T-cell (primary cell): ENCODE measurements at places on chromosomes 7 and 10.
A peak's percentile ranks its signal among the peaks of the same experiment; 100 is the strongest.

DNA sequence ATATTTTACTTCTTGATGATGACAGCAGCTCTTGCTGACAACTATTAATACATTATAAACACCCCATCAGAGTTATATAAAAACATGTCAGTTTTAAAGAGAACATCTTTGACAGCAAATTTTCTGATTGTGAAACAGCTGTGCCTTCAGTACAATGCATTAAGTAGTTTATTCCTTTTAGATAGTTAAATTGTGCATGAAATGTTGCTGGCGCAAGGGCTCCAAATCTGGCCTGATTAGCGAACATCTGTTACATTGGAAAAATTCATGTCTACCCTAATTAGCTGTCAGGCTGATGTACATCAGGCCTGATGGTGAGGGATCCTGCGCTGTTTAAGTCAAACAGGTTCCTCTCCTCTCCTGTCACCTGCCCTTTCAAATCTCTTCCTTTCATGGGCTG is 171.9 kb upstream of the SP8 start:
- H3K36me3 ChIP-seq, result no peaks in the 10 kb centered on the region
- no peak for DNase-seq
- H3K4me3 ChIP-seq, result no peak overlapping the region
- H3K27me3 ChIP-seq, result no peaks in the 10 kb centered on the region

- H3K27ac ChIP-seq, result no peak overlapping the region
- H3K4me1 ChIP-seq, result peaks cover 14% of the 10 kb centered on the region
- DNase-seq, result no peak
These were observed 1.5 kb upstream of the SHH start for GRCh38 chr7:155813546-155814315.

GRCh38 chr7:3733541-3734140 is 432.6 kb downstream of the SDK1 start:
- no peaks in the 10 kb centered on the region for H3K4me1 ChIP-seq
- H3K4me3 ChIP-seq, result no peak overlapping the region
- H3K36me3 ChIP-seq, result no peaks in the 10 kb centered on the region
- no peak overlapping the region for H3K27ac ChIP-seq
- peaks cover 10% of the 10 kb centered on the region for H3K27me3 ChIP-seq

DNA sequence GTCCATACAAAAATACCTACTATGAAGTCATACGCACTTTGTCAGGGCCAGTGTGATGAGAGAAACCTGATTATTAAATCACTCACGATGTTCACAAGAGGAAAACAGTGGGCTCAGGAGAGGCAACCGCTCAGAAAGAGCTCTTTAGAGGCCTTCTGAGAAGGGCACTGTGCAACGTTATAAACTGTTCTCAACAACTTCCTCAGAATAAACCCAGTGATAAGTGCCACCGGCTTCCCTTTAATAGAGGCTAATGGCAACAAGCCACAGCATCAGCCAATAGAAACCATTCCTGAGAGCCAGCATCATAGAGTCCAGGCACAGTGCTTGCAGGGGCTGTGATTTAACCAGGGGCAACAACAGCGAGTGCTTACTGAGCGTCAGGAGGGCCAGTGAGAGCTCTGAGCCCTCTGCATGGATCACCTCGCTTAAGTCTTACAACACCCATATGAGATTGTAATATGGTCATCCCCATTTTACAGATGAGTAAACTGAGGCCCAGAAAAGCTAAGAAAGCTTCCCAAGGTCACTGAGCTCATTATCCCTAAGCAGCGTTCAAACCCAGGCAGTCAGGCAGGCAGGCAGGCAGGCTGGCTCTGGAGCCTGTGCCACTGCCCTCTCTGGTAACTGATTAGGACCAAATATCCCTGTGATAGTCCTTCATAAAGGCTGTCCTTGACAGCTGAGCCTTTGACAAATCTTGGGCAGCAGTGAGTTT is 30.9 kb upstream of the ATXN7L1 start:
- no peaks in the 10 kb centered on the region for H3K27me3 ChIP-seq
- H3K36me3 ChIP-seq, result no peaks in the 10 kb centered on the region
- no peaks in the 10 kb centered on the region for H3K4me1 ChIP-seq
- no peak for DNase-seq
- H3K4me3 ChIP-seq, result no peak overlapping the region
- no peak overlapping the region for H3K27ac ChIP-seq

- no peak overlapping the region for H3K4me3 ChIP-seq
- H3K27me3 ChIP-seq, result peaks cover 6% of the 10 kb centered on the region
- peaks cover 3% of the 10 kb centered on the region for H3K4me1 ChIP-seq
These were observed 41.0 kb upstream of the SAMD8 start for GRCh38 chr10:75070476-75070875.

DNA sequence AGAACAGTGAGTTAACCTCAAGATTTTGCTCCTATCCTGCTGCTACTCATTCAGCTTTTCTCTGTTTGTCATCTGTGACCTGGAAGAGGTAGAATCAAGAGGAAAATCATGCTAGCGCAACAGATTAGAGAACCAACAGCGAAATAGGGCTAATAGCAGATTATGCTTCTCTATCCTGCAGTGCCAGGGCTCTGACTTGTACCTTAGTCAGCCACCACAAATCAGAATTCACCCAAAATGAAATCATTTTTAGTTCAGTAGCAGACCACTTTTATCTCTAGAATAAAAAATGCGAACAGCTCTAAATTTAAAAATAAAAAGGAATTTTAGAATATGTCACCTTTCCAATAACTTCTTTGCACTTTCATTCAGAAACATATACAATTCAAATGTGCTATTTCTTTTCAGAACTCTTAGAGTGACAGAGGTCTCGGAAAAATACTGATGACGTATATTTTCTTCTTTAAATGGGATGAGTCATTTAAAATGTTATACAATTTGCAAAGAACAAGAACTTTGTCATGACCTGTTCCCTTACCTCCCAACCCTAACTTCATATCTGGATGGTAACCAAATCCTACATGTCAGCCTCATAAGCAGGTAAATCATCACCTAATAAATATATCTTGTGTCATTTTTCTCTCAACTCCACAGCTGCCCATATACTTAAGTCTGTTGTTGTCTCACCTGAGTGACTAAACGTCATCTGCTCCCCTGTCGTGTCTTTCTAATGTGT is 896.4 kb downstream of the PCDH15 start:
- H3K4me1 ChIP-seq, result no peaks in the 10 kb centered on the region
- no peaks in the 10 kb centered on the region for H3K27me3 ChIP-seq
- H3K36me3 ChIP-seq, result no peaks in the 10 kb centered on the region
- no peak for DNase-seq
- no peak overlapping the region for H3K4me3 ChIP-seq
- H3K27ac ChIP-seq, result no peak overlapping the region

DNA sequence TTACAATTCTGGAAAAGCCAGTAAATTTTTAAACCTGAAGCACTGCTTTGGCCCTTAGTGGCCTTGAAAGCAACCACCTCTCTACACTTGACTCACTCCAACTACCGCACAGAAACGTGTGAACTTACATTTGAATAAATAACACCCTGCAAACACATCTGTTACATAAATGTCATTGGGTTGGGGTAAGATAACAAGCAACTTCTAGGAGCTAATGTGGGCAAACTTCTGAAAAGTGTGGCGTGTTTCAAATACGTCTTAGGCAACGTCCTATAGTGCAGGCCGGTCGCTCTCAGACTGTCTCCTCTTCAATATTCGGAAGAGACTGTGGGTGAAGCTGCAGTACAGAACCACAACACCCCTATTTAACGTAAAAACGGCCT is 474 bp downstream of the ORC5 start:
- peak overlapping the region; percentile 63 for H3K27ac ChIP-seq
- peak; percentile 18 for DNase-seq
- no peaks in the 10 kb centered on the region for H3K36me3 ChIP-seq
